ENCODE measurements at places on chromosomes 13 and 19. TPM values are rescaled to one million over a fixed set of nuclear protein-coding genes. Genes with fewer than 3 reads are reported as not detected.

GRCh38 chr13:26185720-26186117 is 36.4 kb downstream of the RNF6 start:
- no peak for DNase-seq

The SYCN gene
- not detected for total RNA-seq

GRCh38 chr13:24664726-24665409 is 15.3 kb upstream of the ATP12A start:
- DNase-seq = no peak

- DNase-seq = no peak
Measured at GRCh38 chr19:29497241-29497640, 28.6 kb upstream of the VSTM2B start.

The URAD gene
- not detected for total RNA-seq

Measured in Calu3 (cell line).